ENCODE measurements at places on chromosomes 4 and X.
A peak's percentile ranks its signal among the peaks of the same experiment; 100 is the strongest.

DNA sequence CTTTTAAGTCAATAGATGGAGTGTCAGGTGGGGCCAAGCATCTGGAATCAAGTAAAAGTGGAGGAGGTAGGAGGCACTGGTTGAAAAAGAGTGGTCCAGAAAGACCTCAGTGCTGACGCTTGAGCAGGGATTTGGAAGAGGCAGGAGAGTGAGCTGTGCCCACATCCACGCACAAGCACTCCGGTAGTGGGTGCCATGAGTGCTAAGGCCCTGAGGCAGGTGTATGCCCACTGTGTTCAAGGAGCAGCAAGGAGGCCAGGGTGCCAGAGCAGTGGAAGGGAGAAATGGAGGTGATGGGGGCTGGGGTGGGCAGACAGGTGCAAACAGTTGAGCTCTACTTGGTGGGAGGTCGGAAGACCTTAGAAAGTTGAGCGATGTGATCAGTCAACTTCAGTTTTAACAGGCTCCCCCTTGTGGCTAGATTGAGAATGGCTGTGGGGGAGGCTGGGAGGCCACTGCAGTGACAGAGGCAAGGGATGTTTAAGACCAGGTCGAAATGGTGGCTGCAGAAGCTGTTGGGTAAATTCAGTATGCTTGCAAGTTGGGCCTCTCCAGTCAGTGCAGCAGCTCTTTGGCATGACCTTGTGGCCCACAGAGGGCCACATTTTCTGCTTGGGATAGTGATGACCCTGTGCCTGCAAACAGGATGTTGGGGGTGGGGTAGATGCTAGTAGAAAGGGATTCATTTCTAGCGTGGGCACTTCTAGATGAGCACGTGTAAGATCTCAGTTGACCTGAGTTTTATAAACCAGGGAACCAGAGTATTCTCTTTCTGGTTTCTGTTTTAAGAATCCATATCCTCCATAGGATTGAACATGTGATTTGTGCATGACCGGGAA, 12.7 kb downstream of the TKTL1 start:
- peak; percentile 29 for DNase-seq

- DNase-seq: peak; percentile 87
Measured at GRCh38 chr4:181548873-181549575, 694.2 kb upstream of the TENM3 start.

GRCh38 chr4:67048530-67048929, 496.8 kb downstream of the CENPC start:
- DNase-seq: no peak

GRCh38 chr4:97645071-97645821, 498.0 kb downstream of the STPG2 start:
- no peak for DNase-seq

All from fibroblast of skin of right biceps (primary cell).